Mammary epithelial cell (primary cell): ENCODE measurements at places on chromosomes 12 and 14. TPM values are rescaled to one million over a fixed set of nuclear protein-coding genes. Genes with fewer than 3 reads are reported as not detected.

The LPAR5 gene
- total RNA-seq = 0.14 TPM in 1 of 2 replicates, not detected in the other

The DIO2 gene
- total RNA-seq = 0.09 TPM in 1 of 2 replicates, not detected in the other

The KRT79 gene
- not detected for total RNA-seq

The DPPA3 gene
- not detected for total RNA-seq

The GAS2L3 gene
- 4.0 TPM for total RNA-seq

The SPIC gene
- total RNA-seq = not detected in 2 replicates

The NDRG2 gene
- 3.0 and 4.4 TPM in 2 replicates for total RNA-seq

The ZNF891 gene
- 1.0 and 1.1 TPM in 2 replicates for total RNA-seq

The NPFF gene
- not detected in 2 replicates for total RNA-seq

The GLIPR1L1 gene
- total RNA-seq = not detected

The BMP4 gene
- total RNA-seq = 1.2 TPM

The C12orf60 gene
- total RNA-seq = 0.83 TPM

The SALL2 gene
- 3.3 TPM for total RNA-seq

The CYP27B1 gene
- total RNA-seq = 36.4 and 42.1 TPM in 2 replicates

The ANO6 gene
- 54.9 and 57.0 TPM in 2 replicates for total RNA-seq

The CEBPE gene
- total RNA-seq = not detected

The CLEC6A gene
- total RNA-seq = not detected

The LBHD2 gene
- total RNA-seq = not detected in 2 replicates

The RASAL1 gene
- not detected in 2 replicates for total RNA-seq

The RPGRIP1 gene
- total RNA-seq = not detected in 2 replicates

The PRIMA1 gene
- 0.17 TPM for total RNA-seq

The RNASE8 gene
- not detected for total RNA-seq

The IGF1 gene
- not detected in 2 replicates for total RNA-seq

The LRRC10 gene
- total RNA-seq = not detected

The SERPINA3 gene
- total RNA-seq = 2.1 and 5.2 TPM in 2 replicates

The MLH3 gene
- 11.9 and 14.2 TPM in 2 replicates for total RNA-seq

The KDM5A gene
- 50.5 TPM for total RNA-seq

The NRXN3 gene
- total RNA-seq = under 0.01 TPM

The NID2 gene
- total RNA-seq = 17.2 TPM

The SLCO1B3 gene
- not detected in 2 replicates for total RNA-seq

The ACSS3 gene
- 13.8 TPM for total RNA-seq

The YEATS4 gene
- total RNA-seq = 18.2 and 21.2 TPM in 2 replicates

The CLEC9A gene
- not detected for total RNA-seq

The CNTN1 gene
- total RNA-seq = 29.7 TPM

The CLEC2A gene
- total RNA-seq = not detected in 2 replicates

The DEPDC4 gene
- 2.4 and 4.2 TPM in 2 replicates for total RNA-seq

The CCER1 gene
- total RNA-seq = not detected in 2 replicates

The ETNK1 gene
- total RNA-seq = 37.0 TPM
